GM13976 (cell line): ENCODE measurements at places on chromosomes 3 and 15.

DNA sequence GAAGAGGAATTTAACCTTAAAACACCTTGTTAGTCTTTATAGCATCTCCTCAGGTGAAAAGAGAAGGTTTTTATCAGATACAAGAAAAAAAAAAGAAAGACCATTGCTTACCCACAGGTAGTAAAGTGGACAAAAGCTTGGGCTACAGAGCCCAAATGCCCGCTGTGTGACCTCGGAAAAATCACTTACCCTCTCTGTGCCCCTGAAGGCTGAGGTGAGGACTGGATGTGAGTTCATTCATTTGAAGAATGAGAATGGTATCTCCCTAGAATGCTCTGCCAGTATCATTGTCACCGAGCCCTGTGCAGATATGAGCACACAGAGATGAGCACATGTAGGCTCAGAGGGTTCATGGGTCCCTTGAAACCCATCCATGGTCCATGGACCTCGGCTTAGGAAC is 17.6 kb upstream of the FAM240A start:
- DNase-seq = no peak

GRCh38 chr3:5428607-5429516 is 241.4 kb downstream of the EDEM1 start:
- peak; percentile 7 for DNase-seq

DNA sequence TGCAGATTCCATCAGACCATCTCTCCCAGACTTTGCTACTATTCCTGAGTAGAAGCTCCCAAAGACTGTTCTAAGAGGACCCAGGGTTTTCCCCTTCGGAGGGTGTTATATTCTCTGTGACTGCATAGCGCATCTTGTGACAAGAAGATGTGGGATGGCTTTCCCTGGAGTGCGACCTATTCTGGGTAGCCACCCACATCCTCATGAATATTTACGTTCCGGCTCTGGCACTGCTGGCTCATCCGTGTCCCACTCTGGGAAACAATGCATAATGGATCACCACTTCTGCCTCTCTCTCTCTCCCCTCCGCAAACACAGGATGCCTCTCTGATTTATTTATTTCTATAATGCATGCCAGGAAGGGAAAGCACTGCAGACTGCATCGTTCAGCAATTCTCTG is 166.1 kb downstream of the PYDC2 start:
- no peak for DNase-seq

- no peak for DNase-seq
Measured at GRCh38 chr3:6935970-6936369, 75.1 kb downstream of the GRM7 start.

DNA sequence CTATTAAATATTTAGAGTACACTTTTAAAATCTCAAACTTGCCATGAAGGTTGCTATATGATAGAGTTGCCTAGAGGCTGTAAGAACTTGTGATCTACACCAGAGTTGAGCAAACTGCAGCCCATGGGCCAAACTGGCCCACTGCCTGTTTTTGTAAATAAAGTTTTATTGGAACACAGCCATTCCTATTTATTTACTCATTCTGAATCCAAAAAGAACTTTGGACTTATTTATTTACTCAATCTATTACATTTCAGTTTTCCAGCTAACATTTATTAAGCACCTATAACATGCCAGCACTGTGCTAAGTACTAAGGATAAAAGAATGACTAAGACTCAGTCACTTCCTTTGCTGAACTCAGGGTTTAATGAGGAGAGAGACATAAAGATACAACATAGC is 403.6 kb downstream of the ERC2 start:
- no peak for DNase-seq

- DNase-seq = no peak
Measured at GRCh38 chr3:7709376-7710082, 792.1 kb upstream of the LMCD1 start.

DNA sequence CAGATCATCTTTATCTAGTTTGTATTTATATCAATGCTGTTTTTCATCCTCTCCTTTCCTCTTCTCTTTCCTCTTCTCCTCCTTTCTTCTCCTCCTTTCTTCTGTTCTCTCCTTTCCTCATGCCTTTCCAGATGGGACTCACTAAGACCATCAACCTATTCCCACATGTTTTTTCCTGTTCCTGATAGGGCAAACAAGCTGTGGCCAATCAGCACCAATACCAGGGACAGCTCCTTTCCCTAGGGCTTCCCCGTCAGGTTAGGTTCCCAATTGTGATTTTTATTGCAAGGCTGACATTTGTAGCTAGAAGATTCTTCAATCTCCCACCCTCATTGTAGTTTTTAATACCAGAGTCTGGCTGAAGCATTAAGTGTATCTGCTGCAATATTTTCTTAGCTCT is 76.3 kb upstream of the COL8A1 start:
- no peak for DNase-seq
